ENCODE measurements at places on chromosomes 12 and 14. TPM values are rescaled to one million over a fixed set of nuclear protein-coding genes. Genes with fewer than 3 reads are reported as not detected.

DNA sequence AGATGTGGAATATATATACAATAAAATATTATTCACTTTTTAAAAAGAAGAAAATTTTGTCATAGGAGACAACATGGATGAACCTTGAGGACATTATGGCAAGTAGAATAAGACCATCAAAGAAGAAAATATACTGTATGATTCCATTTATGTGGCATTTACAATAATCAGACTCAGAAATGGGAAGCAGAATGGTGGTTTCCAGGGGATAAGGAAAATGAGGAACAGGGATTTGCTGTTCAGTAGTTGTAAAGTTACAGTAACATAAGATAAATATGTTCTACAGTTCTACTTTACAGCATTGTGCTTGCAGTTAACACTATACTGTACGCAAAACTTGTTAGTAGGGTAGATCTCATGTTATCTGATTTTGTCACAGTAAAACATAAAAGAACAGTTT lies 1271.0 kb downstream of the LRFN5 start:
- no peak for DNase-seq

The KRT82 gene
- not detected for polyA plus RNA-seq

DNA sequence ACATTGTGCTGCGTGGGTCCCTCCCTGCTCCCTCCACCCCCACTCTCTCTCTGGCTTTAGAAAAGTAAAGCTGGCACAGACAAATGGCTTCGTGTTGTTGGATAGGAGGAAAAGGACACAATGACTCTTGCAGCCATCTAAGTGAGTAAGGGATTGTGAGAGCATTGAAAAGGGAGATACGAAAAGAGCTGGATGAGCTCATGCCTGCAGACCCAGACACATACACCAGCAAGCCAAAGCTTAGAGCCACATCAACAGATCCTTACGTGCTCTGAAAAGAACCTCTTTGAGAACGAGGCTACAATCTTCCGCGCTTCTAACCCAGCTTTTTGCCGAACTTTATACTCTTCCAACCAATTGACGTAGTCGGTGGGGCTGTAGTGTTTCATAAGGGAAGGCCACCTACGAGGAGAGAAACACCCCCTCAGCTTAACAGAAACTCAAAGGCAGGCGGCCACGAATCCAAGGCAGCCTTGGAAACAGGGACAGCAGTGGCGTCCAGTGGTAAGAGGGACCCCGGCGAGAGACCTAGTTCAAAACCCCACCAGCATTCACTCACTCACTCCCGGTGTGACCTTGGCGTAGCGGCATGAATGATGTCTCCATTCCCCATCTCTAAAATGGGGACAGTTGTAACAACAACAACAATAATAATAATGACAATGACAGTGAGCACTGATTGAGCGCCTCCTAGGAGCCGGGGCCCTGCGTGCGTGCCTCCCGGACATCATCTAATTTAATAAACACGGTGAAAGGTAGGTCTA lies 1.1 kb downstream of the FBXO21 start:
- DNase-seq, result peak; percentile 20

The GRIP1 gene
- polyA plus RNA-seq, result not detected

The OR6C75 gene
- polyA plus RNA-seq, result not detected

The CLEC2A gene
- not detected for polyA plus RNA-seq

- DNase-seq, result no peak
Observed at GRCh38 chr12:77916276-77916675, 85.6 kb downstream of the NAV3 start.

- no peak for DNase-seq
Observed at GRCh38 chr14:96847451-96847850, 50.3 kb downstream of the VRK1 start.

The TMPRSS12 gene
- not detected for polyA plus RNA-seq

- no peak for DNase-seq
Observed at GRCh38 chr12:64995816-64996215, 125.3 kb downstream of the WIF1 start.

DNA sequence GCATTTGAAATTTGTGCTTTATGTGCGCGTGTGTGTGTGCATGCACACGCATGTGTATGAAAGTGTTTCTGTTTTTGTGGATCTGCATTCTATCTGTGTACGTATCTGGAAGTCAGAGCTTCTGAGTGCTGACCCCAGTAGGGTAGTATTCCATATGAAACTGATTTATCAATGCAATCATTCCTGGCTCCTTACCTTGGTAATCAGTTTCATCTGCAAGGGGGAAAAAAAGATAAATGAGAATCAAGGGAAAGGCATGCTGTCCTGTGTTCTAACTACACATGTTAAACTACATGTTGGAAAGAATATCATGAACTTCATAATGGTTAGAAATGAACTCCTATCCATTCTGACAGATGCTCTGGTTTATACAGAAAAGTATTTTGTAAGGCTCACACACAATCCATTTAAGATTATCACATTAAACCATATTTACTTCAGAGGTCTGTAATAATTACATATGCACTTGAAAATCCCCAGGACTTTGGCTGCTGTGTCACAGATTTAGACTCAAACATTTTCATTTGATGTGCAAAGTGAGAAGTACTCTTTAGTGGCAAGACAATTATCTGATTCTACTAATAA lies 276.1 kb upstream of the LMO3 start:
- DNase-seq, result no peak

GRCh38 chr14:89616852-89617341 lies 199.9 kb upstream of the FOXN3 start:
- no peak for DNase-seq

The TTC6 gene
- not detected for polyA plus RNA-seq

DNA sequence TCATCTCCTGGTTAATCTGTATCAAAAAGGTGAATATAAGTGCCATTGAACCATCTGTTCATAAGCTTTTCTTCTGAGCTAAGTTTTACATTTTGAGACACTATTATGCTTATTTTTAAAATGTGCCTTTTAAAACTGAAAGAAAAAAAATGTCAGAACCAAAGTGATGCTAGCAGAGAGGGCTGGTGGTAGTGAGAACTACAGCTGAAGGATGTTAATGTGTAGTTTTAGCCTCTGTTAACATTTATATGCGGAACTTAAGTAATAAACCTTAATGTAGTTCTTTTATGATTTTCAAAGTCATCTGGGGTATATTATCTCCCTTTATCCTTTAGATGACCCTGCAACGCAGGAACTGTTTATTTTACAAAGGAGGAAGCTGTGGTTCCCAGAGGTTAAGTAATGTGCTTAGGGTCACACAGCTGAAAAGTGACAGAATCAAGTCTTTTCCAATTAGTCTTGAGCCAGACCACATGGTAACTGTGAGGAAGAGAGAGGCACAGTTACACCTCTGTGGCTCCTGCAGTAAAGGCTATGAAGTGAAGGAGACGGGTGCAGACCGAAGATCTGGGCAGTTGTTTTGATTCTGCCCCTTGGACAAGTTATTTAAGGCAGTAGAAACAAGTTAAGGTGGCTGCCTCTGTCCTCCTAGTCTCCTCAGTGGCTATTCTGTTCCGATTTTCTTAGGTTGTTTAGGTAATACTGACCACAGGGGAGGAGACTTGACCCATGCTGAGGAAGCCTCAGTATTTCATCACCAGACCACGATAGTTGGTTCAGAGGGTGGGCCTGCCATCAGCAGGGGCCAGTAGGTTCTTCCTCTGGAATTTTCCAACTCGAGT lies 23.9 kb downstream of the GNG2 start:
- DNase-seq, result peak; percentile 67

DNA sequence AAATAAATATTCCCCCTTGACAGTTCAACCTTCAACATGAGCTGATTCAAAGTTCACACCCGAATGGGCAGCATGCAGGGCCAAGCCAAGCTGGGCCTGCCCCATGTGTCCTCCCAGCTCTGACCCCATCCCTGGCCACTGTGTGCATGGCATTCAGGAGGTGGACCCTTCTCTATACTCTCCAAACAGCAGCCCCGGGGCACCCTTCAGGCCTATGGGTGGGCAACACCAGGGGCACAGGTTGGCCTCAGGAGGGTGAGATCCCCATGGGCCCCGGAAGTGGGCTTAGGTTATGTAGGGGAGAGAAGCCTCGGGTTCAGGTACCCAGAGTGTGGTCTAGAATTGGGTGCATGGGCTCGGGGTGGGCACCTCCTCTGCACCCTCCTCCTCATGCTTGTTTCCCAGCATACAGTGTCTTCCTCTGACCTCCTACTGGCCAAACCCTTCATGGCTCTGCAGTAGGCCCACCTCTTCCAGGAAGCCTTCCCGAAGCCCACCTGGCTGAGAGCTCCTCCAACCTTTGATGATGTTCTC lies 31.5 kb upstream of the BCL7A start:
- DNase-seq, result no peak

The VWF gene
- 0.22 TPM for polyA plus RNA-seq

The KCNJ8 gene
- polyA plus RNA-seq, result 5.3 TPM

The OTOGL gene
- polyA plus RNA-seq, result 0.05 TPM

The RNASE3 gene
- polyA plus RNA-seq, result not detected

DNA sequence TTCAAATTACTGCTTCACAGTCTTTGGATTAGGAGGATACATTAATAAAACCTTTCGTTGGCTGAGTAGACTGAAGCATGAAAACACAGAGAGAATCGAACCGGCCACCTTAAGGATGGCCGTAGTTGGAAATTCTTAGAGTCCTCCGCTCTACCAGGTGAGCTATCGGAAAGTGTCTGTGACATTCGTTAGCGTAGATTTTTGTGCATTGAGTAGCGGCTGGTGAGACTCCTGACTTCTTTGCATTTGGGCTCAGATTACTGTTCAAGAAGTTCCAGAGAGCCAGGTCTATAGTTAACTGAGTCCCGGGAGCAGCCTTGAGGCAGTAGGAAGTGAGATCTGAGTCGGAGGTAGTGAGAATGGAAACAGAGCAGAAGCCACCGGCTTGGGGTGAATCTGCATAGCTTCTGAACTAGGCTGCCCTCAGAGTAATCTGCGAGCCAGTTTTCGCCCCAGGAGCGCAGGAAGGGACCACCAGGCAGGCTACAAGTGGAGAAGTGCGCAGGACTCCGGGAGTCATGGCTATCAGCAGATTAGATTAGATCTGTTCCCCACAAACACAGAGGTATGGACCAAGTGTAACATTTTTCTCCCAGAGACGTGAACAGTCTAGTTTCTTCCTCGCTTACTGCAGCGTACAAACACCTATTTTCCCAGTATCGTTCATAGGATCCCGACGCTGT lies 11.0 kb downstream of the OR6S1 start:
- DNase-seq, result no peak

The CCDC177 gene
- not detected for polyA plus RNA-seq

DNA sequence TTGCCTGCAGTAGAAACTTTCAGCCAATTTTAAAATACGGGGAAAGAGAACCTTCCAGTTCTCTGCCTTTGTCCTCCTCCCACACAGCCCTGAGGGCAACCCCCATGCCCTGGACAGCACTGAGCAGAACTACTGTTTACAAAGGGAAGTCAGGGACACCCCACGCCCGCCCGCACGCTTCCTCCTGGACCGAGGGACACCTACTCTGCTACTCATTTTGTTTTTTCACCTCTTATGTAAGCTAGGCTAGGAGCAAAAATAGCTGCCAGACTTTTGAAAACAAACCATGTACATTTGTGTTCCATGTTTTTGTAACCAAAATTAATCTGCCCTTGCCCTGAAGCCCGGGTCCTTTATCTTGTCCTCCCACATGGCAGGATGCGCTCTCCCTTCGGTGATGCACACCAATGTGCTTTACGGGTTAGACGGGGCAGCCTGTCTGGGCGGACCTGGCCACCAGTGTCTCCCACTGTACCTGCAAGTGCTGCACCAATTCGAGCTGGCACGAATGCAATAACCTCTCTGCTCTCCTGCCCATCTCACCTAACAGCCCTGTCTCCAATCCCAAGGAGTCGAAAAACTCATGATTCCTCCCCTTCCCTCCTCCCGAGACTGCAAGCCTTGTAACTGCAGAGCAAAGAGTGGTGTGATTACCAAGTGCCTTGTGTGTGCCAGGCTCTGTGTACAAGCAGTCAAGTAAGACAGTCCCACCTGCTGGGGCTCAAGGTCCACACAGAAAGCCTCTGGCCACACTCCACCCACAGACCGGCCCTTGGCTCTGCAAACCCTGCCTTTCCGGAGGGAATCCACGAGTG lies 85.2 kb downstream of the CCDC88C start:
- no peak for DNase-seq

- DNase-seq, result no peak
Observed at GRCh38 chr12:41917181-41917580, 227.5 kb downstream of the GXYLT1 start.

The VDR gene
- polyA plus RNA-seq, result 11.9 TPM

The CDK4 gene
- 288 TPM for polyA plus RNA-seq

- no peak for DNase-seq
Observed at GRCh38 chr12:32043928-32044549, 62.6 kb upstream of the BICD1 start.

DNA sequence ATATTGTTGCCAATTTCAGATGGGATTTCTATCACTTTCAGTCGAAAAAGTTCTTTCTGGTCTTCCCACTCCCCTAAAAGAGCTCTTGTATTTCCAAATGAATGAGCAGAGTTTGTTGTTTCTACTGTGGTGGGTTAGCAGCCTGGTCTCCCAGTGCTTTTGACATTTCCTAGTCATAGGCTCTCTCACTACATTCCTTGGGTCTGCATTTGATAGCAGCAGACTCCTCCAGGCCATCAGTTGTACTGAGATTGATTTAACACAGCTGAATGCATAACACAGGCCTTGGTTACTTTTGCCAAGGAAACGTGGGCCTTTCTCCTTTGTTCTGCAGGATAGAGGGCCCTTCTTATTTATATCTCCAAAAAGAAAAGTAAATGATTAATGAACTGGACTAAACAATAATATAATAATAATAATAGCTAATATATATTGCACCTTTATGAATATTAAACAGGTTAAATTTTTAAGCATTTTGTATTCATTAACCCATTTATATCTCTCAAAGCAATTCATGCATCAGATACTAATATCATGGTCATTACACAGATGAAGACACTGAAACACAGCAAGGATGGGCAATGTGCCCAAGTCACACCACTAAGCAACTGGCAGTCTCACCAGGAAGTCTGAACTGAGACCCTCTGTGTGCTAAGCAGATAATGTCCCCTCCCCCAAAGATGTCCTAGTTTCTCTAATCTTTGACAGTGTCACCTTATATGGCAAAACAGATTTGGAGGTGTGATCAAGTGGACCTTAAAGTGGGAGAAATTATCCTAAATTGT lies 1579.2 kb downstream of the AACS start:
- DNase-seq, result no peak

DNA sequence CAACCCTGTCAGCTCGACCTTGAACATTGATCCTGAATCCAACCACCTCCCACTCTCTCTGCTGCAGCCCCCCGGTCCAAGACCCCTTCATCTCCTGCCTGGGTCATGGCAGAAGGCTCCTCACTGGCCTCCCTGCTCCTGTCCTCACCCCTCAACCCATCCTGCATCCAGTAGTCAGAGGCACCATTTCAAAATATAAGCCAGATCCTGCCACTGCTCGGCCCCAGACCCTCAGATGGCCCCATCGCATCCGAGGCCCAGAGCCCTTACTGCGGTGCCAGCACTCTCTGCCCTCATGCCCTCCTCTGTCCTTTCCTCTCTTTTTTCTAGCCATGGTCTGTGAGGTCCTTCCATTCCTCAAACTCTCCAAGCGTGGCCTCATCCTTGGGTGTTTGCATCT lies 34.3 kb upstream of the LHX5 start:
- no peak for DNase-seq
